ENCODE measurements at places on chromosomes 5 and 9. TPM values are rescaled to one million over a fixed set of nuclear protein-coding genes. Genes with fewer than 3 reads are reported as not detected.

The FAM221B gene
- total RNA-seq = not detected

The EQTN gene
- total RNA-seq = 0.22 TPM

The ASTN2 gene
- total RNA-seq = 4.8 TPM

The PCDHB11 gene
- total RNA-seq = 0.08 TPM

The ACOT12 gene
- total RNA-seq = not detected
